H4 (cell line): ENCODE measurements at places on chromosomes 7 and 10. TPM values are rescaled to one million over a fixed set of nuclear protein-coding genes. Genes with fewer than 3 reads are reported as not detected.

Gene AGBL3
- total RNA-seq: 1.2 TPM in 1 of 2 replicates, not detected in the other

Gene TMEM236
- 0.04 TPM in 1 of 2 replicates, not detected in the other for total RNA-seq

Gene RTKN2
- total RNA-seq: 7.1 and 7.3 TPM in 2 replicates

Gene SPAG6
- total RNA-seq: 0.21 TPM in 1 of 2 replicates, not detected in the other

Gene CTTNBP2
- 2.4 and 4.8 TPM in 2 replicates for total RNA-seq

Gene RBP3
- total RNA-seq: not detected in 2 replicates

Gene GPR85
- total RNA-seq: 2.4 and 2.7 TPM in 2 replicates

Gene ARHGEF5
- 2.2 and 2.3 TPM in 2 replicates for total RNA-seq

Gene TAS2R3
- 0.08 TPM in 1 of 2 replicates, not detected in the other for total RNA-seq

Gene SPDYE6
- not detected in 2 replicates for total RNA-seq

Gene SH3PXD2A
- total RNA-seq: 1.2 and 1.7 TPM in 2 replicates

Gene ZNF365
- 0.85 and 2.6 TPM in 2 replicates for total RNA-seq

Gene ATG9B
- total RNA-seq: 0.17 TPM in 1 of 2 replicates, not detected in the other

Gene NUTM2B
- total RNA-seq: 0.84 and 0.99 TPM in 2 replicates

Gene MBL2
- not detected in 2 replicates for total RNA-seq

Gene CNNM1
- total RNA-seq: not detected in 2 replicates

GRCh38 chr10:69362471-69362954 lies 54.2 kb downstream of the TACR2 start:
- peak; percentile 75 for DNase-seq

GRCh38 chr10:111207500-111207899 lies 130.7 kb downstream of the ADRA2A start:
- no peak for DNase-seq

DNA sequence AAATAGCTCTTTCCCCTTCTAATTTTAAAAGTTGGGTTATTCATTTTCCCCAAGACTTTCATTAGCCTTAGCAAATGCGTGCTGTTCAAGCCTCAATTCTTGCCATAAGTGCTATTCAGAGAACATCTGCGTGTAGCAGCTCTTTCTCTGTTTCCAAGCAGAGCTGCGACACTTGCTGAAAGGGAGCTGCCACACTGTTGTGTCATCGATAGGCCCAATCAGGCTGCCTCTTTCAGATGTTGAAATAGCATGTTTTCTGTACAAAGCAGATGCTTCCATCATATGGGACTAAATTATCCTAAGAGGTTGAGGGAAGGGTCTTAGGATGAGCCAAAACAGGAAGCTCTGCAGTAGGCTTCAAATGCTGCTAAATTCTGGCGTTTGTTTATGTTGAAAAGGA lies 220.9 kb upstream of the CDC14C start:
- DNase-seq: no peak

- DNase-seq: no peak
These were observed 580 bp downstream of the EEPD1 start for GRCh38 chr7:36153571-36154097.

- peak; percentile 90 for DNase-seq
These were observed 56.0 kb downstream of the TACR2 start for GRCh38 chr10:69360485-69361302.

- DNase-seq: peak; percentile 91
These were observed at the start of gene SEMA3C for GRCh38 chr7:80918909-80919721. Gene SEMA3C (minus strand): TSS chr7:80919051. CDS start chr7:80916781, 2,270 bp downstream.

DNA sequence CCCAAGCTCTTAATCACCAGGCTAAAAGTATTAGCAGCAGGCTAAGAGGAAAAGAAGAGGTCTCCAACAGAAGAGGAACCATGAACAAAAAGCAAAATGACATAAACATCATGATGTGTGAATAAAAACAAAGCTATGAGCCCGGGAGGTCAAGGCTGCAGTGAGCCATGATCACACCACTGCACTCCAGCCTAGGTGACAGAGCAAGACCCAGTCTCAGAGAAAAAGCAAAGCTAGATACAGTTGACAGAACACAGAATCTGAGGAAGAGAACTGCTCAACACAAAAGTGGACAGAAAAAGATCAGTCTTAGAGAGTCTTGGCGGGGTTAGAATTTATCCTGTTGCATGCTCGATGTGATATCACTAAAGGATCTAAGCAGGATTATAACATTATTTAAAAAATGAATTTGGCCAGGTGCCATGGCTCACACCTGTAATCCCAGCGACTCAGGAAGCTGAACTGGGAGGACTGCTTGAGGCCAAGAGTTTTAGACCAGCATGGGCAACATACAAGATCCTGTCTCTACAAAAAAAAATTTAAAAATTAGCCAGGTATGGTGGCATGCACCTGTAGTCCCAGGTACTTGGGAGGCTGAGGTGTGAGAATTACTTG lies 37.5 kb downstream of the NT5C2 start:
- no peak for DNase-seq

GRCh38 chr7:74059681-74060588 lies 23.7 kb upstream of the LIMK1 start:
- DNase-seq: peak; percentile 52

DNA sequence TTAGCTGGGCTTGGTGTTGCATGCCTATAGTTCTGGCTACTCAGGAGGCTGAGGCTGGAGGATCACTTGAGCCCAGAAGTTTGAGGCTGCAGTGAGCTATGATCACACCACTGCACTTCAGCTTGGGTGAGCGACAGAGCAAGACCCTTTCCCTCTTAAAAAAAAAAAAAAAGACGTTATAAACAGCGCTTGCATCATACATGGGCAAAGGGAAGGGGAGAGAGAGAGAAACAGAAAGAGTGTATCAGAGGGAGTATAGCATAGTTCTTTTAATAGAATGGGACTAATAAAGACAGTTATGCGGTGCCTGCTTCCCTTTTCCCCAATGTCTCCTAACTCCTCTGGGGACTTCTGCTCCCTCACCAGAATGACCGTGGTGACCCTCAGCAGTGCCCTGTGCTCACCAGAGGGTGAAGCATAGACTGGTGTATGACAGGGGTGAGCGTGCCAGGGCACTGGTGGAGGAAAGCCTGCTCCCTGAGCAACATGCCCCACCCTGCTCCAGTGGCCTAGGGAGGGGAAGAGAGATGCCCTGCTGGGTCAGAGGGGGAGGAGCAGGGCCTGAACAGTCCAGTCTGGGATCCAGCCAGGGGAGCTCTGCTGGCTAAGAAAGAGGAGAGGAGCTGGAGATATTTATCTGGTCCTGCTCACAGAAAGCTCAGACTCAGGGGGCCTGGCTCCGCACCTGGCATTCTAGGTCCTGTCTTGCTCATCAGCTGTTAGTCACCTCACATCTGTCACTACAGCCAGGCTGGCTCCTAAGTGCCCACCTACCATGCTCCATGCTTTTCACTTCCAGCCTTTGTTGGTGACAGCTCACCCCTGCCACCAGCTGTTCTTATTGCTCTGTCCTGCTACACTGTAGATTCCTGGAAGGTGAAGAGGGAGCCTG lies 2.2 kb downstream of the PDZD7 start:
- DNase-seq: no peak

GRCh38 chr7:924541-925231 lies 29.8 kb downstream of the ADAP1 start:
- no peak for DNase-seq

DNA sequence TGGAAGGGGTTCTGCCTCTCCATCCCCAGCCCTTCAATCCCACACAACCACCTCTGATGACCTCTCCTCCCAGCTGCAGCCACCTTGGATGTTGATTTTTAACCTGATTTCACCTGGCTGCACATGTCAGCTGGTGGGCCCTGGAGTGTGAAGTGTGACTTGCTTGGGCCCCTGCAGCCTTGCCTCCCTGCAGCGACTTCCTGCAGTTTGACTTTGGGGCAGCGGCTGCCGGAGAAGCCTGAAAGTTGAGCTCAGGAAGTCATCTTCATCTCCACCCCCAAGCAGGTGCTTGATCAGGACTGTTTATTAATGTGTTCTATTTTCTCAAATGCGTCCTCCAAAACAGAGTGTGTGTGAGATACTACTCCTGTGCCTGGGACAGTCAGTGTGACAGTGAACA lies 675.2 kb upstream of the GALNT17 start:
- DNase-seq: no peak

DNA sequence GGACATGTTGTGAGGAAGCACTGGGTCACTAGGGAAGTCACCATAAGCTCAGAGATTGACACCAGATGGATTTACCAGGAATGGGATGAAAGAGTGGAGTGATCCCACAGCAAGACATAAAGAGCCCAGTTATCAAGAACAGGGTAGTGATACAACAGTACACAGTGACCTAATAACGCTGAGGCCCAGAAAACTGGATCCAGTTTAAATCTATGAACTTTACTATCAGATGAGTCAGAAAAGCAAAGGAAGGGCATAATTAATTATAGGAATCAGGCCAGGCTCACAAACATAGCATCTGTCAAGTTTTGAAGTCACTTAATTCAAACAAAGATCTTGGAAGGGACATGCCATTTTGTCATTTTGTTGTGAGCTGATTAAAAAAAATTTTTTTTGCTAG lies 73.5 kb downstream of the LRRN3 start:
- no peak for DNase-seq

GRCh38 chr10:60570896-60571295 lies 181.2 kb upstream of the ANK3 start:
- DNase-seq: no peak

DNA sequence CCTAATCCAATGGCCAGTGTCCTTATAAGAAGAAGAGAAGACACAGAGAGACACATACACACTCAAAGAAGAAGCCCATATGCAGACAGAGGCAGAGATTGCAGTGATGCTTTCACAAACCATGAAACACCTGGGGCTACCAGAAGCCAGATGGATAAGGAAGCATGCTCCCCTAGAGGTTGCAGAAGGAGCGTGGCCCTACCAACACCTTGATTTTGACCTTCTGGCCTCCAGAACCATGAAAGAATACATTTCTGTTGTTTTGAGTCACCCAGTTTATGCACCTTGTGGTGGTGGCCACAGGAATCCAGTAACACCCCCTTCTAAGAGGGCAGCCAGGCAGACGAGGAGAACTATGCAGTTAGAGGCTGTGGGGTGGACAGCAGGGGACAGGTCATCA lies 43.5 kb downstream of the AOC1 start:
- DNase-seq: no peak

DNA sequence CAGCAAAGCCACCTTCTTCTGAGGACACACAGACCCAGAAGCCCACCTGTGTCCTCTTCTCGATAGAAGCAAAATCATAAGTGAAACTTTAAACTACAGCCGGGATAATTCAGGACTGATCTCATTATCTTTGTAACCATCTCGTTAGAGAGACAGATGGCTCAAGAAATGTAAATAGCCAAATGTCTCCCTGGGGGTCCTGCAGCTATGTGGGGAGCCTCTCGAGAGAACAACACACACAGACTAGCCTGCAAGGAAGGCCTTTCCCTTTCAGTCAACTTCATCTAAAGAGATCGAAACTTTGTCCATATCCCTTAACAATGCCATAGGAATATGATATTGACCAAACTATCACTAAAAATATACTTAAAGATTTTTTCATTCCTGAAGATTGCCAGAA lies 93.5 kb downstream of the VWC2 start:
- DNase-seq: no peak

- DNase-seq: no peak
These were observed 275.9 kb downstream of the SKAP2 start for GRCh38 chr7:26588511-26588910.

DNA sequence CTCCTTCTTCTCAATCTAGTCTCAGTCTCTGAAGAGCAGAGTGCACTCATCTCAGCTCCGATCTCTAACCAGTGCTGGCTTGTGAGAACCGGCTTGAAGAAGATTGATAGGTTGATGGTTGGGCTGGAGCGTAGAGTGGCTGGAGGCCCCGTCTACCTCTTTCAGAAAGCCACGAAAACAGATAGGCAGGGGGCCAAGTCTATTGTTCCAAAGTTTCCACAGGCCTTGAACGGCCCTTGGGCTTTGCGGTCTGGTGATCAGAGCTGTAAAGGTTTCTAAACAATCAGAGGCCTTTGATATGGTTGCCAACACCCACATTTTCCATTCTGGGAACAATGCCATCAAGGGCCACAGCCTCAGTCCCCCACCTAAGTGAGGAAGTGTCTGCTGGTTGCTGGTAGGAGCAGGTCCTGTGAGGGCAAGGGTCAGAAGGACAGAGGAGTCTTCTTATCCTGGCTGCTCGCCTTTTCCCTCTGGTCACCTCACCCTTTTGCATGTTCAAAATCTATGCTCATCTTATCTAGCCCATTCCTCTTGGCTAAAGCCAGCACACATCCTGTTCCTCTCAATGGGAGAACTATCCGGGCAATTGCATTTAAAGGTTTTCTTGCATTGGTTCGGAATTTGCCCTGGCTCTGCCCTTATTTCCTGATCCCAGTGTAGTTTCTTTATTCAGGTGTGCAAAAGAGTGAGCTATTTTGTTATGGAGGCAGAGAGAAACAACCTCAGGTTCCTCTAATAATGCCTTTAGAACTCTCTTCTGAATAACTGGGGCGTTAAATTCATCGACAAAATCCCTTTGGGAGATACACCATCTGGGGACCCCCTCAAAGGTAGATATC lies 70.3 kb upstream of the KMT2E start:
- peak; percentile 63 for DNase-seq

GRCh38 chr10:878333-878759 lies 53.2 kb downstream of the LARP4B start:
- DNase-seq: no peak

- DNase-seq: no peak
These were observed 123.3 kb downstream of the TWIST1 start for GRCh38 chr7:18993933-18994668.

- no peak for DNase-seq
These were observed 28.9 kb upstream of the EZH2 start for GRCh38 chr7:148912758-148913541.
